ENCODE measurements at places on chromosomes 3 and 15. TPM values are rescaled to one million over a fixed set of nuclear protein-coding genes. Genes with fewer than 3 reads are reported as not detected.

OR5K2 gene
- polyA plus RNA-seq, result 0.79 TPM

STRIT1 gene
- polyA plus RNA-seq, result 0.81 TPM

DNA sequence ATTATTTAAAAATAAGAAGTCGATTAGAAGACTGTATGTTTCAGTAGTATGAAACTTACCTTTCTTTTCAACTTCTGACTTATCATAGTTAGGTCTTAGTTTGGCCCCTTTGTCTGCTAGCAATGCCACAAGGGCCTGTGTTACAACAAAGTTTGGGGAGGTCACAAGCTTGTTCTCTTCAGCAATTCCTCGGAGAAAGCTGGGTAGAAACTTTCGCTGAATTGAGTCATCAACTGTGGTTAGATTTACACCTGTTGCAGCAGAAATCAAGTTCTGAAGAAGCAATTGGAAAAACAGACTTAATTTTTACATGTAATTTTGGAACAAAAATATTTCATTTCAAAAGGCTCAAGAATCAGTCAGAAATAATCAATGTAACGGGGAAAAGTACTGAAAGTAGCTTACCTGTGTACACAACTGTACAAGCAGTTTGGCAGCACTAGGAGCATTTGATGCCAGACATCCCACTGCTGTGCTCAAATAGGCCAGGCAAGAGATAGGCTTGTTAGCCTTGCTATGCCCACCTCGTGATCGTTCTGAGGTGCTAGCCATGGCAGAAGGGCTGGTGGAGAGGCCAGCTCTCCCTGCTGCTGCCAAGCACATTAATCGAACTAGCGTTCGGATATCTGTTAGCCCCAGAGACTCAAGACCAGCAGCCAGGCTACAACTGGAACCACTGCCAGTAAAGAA, 58.6 kb downstream of the FBXL22 start:
- no peak for DNase-seq

GRCh38 chr3:17070161-17070959, 185.6 kb downstream of the PLCL2 start:
- no peak for DNase-seq

GRCh38 chr3:25433868-25434267, 5.8 kb downstream of the RARB start:
- no peak for DNase-seq

- DNase-seq, result no peak
Observed at GRCh38 chr3:57464801-57465200, 79.3 kb downstream of the DNAH12 start.

Data from renal cortex interstitium (tissue), 15 donors.